Activated CD4-positive, alpha-beta T cell treated with anti-CD3 and anti-CD28 coated beads, Interleukin-2, amount 50 U/mL, for 4 hours (primary cell): ENCODE measurements at places on chromosomes 5 and 9.

- no peak for DNase-seq
These were observed 4.3 kb upstream of the ZNF510 start for GRCh38 chr9:96782235-96782634.

DNA sequence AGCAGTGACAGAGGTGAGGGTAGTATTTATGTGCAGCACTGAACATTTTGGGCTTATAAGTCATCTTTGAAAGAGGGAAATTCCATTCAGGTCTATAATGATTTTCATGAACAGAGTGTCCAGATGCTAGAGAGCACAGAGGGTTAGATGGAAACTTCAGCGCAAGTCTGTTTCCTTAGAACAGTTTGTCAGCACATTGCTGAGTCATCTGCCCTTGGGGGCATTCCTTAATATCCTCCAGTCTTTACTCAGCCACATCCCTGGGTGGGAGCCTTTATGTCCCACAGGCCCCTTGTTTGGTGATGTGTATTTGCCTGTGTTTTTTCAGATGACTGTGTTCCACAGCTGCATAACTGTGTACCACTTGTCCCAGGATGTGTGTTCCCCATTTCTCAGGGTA, 138.5 kb upstream of the S1PR3 start:
- DNase-seq: no peak

DNA sequence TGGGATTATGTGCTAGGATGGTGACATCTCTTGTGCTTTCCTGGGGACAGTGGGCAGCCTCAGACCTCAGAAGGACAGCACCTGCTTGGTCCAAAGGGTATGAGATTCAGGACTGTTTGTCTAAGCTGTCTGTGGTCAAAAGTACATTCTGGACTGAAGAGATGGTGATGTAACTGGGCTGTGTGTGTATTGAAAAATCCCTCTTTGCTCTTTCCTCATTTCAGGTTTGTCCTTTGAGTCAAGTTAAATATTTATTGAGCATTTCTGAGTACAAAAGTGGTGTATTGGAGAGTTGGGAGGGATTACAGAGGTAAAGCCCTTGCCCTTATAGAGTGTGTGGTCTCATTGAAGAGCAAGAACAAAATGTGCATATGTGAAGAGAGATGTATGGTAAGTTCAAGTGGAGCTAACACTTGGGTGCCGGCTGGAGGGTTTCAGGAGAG, 46.7 kb downstream of the RCL1 start:
- DNase-seq: no peak

DNA sequence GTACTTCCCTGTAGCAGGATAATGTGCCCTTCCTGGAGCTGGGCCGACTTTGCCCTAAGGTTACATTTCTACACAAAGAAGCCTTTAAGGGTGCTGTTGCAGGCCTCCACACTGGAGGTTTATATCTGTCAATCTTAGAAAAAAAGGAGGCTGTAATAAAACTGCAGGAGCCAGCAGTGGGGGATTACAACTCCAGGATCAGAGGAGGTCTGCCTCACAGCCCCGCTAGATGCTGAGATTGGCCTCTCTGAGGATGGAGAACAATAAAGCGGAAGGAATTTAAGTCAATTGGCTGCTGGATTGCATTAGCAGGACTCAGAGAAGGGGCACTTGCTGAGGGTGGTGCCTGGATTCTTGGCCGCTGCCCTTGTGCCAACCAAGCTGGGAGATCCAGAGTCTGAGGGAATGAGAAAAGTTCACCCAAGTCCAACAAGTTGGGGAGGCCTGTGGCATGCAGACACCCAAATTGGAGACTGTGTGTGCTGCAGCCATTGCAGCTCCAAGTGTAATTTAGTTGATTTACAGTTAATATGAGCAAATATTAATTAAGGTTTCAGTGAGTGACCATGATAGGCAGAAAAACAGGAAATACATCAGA, 99.0 kb upstream of the SSBP2 start:
- DNase-seq: no peak

DNA sequence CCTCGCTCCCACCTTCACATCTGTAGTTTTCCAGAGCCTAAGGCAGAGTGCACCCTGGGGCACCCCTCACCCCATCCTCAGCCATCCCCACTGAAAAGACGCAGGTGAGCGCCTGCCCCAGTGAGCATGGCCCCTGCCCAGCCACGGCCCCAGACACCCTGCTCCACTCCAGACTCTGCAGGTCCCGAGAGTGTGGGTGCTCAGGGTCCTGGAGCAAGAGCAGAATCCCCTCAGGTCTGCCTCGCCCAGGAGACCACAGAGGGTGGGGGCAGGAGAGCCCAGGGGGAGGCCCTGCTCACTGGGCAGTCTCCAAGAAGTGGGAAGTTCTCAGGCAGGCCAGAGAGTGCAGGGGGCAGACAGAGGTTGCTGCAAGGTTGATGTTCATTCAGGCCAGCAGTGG, 158.6 kb upstream of the PPP1R26 start:
- no peak for DNase-seq

DNA sequence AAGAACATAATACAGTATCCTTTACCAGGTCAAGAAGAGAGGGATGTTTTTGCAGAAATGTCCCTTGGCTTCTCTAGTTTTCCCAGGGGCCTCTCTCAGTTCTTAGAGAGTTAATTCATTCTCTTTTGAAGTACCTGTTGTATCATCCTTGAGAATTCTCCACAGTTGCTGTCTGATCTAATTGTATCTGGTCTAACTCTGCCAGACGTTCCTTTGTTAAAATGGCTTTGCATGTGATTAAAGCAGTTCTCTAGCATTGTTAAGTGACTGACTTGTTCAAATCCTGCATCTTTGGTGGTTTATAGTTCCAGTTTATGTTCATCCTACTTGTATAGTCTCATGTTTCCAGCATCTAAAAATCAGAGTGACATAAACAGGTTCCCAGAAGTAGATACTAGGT, 65.0 kb downstream of the KIAA1958 start:
- DNase-seq: no peak

DNA sequence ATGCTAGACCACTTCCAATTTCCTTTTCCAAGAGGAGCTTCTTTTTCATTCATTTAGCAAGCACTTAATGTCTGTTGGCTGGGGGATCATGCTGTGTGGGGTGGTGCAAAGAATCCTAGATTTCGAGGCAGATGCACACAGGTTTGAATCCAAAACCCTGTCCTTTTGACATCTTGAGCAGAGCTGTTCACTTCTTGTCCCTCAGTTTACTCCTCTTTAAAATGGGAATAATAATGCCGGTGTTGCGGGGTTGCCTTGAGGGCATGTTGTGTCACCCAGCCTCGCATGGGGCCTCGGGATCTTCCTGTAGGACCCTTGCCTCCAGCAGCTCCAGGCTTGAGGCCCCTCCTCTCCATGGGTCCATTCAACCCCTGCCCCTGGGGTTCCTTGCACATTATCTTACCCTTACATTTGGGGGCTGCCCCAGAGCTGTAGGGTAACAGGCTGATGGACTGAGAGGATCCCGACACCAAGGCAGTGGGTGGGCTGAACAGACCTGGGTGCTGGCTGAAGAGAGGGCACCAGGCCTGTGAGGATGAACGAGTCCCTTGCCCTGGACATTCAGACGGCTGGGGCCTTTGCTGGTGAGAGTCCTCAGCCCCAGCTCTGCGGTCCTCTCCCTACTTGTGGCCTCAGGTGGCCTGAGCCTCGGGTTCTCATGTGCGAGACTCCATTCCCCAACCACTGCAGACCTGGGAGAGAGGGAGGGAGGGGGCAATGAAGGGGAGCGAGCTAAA, 145.8 kb downstream of the BARX1 start:
- no peak for DNase-seq

DNA sequence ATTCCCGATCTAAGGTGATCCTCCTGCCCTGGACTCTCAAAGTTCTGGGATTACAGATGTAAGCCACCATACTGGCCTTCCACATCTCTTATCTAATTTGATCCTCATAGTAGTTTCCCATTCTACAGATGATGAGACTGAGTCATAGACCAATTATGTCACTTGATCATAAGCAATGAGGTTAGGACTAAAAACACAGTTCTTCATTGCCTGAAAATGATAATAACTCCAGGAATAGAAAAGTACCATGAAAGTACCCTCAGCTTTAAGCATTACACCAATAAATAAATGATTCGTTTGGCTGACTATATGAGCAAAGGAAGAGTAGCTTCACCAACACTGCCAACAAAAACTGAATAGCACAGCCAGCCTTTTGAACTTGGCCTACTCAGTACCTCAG, 389.5 kb downstream of the ACTL7B start:
- DNase-seq: no peak
